ENCODE measurements at places on chromosomes 4 and X.
A peak's percentile ranks its signal among the peaks of the same experiment; 100 is the strongest.

DNA sequence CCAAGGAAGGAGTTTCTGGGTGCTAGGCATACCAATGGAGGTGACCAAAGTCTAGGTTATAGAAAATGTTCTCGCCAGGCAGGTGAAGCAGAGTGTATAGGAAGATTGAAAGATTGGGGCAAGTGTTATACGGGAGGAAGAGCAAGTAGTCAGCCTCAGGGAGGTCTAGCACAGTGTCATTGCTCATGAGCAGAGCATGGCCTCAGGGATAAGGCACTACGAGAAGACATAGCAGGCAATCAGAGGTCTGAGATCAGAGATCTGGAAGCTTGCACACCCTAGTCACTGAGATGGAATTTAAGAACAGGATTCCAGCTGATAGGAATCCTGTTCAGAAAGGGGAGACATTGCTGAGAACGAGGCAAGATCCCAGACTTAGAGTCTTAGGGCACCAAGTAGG, 350.0 kb upstream of the CASK start:
- DNase-seq: no peak

- DNase-seq: no peak
Observed at GRCh38 chr4:155618183-155618838, 48.3 kb upstream of the GUCY1A1 start.

GRCh38 chrX:23765449-23765848, 17.5 kb upstream of the SAT1 start:
- no peak for DNase-seq

DNA sequence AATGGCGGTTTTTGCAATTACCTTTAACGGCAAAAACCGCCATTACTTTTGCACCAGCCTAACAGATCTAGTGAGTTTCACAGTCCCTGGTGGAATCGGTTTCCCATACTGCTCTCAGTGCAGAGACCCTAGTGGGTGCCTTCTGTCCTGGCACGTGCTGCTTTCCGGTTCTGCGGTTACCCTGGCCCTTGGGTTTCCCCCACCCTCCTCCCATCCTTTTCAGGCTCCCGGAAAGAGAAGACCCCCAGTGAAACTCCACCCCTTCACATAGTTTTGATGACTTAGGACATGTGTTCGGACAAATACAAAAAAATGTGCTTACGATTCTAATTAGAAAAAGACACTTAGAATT, 36.9 kb downstream of the NLGN3 start:
- peak; percentile 48 for DNase-seq

DNA sequence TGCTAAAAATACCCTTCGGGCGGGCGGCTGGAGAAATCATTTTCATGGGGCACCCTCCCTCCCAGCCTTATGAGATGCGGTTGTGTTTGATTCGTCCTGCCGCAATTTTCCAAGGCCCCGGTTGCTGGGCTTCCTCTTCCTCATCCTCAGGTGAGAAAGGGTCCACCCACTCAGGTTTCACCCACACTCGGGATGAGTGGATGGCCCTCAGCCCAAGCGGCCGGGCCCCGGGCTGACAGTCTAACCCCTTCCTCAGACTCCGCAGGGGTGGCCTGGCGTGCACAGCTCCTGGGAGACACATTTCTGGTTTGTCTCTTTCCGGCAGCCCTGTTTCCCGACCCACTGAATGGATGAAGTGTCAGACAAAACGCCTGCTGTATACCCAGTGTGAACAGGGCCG, 116.5 kb upstream of the LRPAP1 start:
- DNase-seq: no peak

GRCh38 chr4:106287353-106287969, 28.5 kb downstream of the TBCK start:
- DNase-seq: no peak

- DNase-seq: no peak
Observed at GRCh38 chr4:146245850-146246249, 31.5 kb downstream of the REELD1 start.

- DNase-seq: no peak
Observed at GRCh38 chrX:95628796-95629195, 1055.8 kb upstream of the DIAPH2 start.

DNA sequence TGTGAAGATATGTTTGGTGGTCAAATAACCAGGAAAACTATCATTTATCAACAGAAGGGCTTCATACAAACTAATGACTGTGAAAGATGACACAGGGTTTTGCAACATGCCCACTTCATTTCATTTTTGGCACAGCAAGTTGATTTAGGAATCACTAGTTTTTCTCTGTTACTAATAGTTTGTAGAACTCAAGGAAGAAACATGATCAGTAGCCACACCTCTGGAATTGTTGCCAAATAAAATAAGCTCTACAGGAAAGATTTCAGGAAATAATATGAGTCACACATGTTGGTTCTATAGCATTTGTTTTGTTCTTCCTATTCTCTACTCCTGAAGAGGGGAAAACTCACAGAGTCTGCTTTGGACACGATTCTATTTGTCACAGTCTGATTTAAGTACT, 255.4 kb downstream of the TLL1 start:
- DNase-seq: no peak

- peak; percentile 11 for DNase-seq
Observed at GRCh38 chrX:149962859-149963757, 24.8 kb upstream of the EOLA2 start.

GRCh38 chr4:155964016-155964891, 10.6 kb upstream of the CTSO start:
- no peak for DNase-seq

DNA sequence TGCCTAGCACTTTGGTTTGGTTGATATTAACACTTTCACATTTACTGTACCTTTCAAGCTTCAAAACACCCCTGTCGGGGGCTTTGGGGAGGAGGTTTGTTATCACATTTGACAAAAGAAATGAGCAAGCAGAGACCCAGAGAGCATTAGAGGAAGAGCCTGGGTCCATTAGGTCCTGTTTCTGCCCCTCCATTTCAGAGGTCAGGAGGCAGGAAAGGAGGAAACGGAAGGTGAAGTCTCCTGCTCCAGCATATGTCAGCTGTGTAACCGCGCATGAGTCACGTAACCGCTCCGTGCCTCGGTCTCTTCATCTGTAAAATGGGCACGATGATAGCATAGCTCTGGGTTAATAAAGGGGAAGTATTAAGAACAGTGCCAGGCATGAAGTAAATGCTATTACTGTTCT, 201.9 kb upstream of the BCOR start:
- peak; percentile 8 for DNase-seq

DNA sequence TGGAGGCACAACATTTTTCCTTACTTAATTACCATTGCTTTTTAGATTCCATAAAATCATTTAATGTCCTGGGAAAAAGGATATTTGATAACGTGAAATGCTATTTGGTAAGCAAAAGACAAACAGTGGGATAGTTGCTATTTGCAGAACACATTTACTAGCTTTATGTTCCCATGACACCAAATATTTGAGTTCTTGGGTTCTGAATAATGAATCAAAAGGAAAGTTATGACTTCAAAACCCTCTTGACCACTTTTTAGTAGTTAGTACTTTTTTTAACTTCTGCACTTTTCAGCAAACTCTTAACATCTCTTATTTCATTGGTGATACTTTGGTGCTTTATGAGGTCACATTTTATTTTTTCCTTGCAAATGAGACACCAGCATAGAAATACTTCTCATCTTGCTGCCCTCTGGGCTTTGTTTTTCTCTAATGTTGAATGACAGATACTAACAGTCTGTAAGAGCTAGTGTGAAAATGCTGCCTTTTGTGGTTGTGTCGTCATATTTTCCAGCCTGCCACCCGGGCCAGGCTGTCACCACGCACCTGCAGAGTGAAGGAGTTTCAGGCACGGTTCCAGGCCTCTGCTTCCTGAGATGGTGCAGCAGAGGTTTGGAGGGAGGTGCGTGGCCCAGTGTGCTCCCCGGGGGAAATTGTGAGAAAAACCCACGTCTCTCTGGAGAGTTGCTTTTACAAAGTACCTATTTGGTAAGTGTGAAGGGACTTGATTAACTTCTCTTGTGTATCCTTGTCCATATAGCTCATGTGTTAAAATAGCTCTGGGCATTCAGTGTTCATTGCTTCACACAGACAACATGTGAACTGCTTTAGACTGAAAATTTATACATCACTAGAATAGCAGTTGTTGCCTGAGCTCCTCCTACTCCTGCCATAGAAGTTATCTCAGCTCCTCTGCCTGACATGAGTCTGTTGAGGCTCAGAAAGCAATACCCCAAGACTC, 34.7 kb downstream of the MSL3 start:
- DNase-seq: peak; percentile 80

DNA sequence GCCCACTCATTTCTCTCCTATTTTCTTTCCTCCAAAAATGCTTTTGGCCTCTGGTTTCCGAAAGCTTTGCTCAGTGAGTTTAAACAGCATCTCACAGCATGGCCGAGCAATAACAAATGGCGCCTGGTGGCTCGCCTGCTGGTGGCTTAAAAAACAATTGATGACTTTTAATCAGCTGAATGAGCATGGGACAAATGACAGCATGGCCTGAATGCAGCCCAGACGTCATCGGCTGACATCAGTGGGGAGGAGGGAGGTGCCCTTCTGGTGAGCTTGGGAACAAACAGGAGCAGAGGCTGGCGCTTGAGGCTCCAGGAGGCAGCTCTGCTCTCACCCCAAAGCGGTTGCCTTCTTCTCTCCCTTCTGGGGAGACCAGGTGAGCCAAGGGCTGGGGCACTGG, 286.4 kb downstream of the BCOR start:
- no peak for DNase-seq

DNA sequence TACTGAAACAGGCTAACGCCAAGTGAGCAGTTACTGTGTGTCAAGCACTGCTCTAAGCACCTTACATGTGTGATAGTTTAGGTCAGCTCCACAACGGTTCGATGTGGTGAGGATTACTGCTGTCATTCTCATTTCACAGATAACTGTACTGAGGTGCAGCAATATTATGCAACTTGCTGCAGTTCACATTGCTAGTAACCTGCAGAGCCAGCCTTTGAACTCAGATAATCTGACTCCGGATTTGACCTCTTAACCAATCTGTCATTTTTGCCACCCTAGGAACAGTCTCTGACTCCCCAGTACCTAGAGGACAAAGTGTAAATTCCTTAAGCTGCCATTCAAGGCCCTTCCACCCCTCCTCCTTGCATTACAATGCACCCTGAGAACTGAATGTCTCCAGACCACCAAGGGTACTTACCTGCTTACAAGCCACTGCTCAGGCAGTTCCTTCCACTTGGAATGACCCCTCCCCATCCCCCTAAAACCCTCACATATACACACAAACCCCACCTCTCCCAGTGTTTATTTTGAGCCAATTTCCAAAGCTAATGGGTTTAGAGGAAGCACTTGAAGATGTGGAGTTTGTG, 24.9 kb downstream of the EFNB1 start:
- DNase-seq: no peak

- DNase-seq: no peak
Observed at GRCh38 chr4:168758351-168758876, 251.6 kb downstream of the CBR4 start.

DNA sequence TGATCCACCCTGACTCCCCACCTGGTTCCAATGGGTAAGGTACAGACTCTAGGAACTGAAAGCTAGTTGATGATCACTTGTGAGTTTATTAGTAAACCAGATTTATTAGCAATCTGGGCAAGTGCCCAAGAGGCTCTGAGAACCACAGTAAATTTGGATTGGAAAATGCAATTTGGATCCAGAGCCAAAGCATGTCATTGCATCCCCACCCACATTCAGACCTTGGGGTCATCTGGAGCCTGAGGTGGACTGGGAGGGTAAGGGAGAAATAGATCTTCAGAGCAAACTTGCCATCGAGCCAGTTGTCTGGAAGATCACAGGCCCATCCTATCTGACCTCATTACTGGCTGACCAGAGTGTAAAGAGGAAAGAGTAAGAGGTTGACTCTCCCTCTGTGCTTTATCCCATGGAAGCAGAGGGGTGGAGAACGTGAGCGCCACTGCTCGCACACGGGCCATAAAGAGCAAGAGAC, 78.7 kb upstream of the RASGEF1B start:
- no peak for DNase-seq

Measured in activated T-cell treated with anti-CD3 and anti-CD28 coated beads, Interleukin-2, amount 50 U/mL, for 72 hours (primary cell).